ENCODE measurements at places on chromosomes 7 and 10. TPM values are rescaled to one million over a fixed set of nuclear protein-coding genes. Genes with fewer than 3 reads are reported as not detected.

The TRIM73 gene
- 0.39 TPM for total RNA-seq

The HOXA10 gene
- not detected for total RNA-seq

The LIPN gene
- not detected for total RNA-seq

The MCM10 gene
- 89.3 TPM for total RNA-seq

The KCP gene
- not detected for total RNA-seq

The MDFIC gene
- total RNA-seq, result 27.3 TPM

The NAT16 gene
- not detected for total RNA-seq

The BBIP1 gene
- total RNA-seq, result 32.9 TPM

The EPO gene
- not detected for total RNA-seq

DNA sequence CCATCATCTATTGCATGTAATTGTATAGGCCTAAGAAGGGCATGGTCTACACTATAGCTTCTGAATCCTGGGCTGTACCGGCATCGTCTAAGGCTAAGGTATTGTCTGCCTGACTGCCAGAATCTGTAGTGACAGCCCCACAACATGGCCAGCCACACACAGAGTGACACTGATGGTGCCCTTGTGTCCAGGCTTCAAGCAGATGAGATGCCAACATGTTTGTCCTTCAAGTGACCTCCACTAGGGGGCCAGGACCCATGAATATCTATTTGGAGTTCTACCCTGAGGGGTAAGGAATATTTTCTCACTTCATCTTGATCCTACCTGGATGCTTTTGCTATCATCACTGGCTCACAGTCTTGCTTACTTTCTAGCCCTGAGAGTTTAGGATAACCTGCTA is 1.5 kb downstream of the CYP3A7 start:
- DNase-seq, result peak; percentile 14

- DNase-seq, result peak; percentile 19
Observed at GRCh38 chr10:112634096-112634830, 187.2 kb downstream of the VTI1A start.

- no peak for DNase-seq
Observed at GRCh38 chr7:104943502-104944343, 70.3 kb upstream of the KMT2E start.

- no peak for DNase-seq
Observed at GRCh38 chr7:105924945-105925344, 38.1 kb upstream of the CDHR3 start.

DNA sequence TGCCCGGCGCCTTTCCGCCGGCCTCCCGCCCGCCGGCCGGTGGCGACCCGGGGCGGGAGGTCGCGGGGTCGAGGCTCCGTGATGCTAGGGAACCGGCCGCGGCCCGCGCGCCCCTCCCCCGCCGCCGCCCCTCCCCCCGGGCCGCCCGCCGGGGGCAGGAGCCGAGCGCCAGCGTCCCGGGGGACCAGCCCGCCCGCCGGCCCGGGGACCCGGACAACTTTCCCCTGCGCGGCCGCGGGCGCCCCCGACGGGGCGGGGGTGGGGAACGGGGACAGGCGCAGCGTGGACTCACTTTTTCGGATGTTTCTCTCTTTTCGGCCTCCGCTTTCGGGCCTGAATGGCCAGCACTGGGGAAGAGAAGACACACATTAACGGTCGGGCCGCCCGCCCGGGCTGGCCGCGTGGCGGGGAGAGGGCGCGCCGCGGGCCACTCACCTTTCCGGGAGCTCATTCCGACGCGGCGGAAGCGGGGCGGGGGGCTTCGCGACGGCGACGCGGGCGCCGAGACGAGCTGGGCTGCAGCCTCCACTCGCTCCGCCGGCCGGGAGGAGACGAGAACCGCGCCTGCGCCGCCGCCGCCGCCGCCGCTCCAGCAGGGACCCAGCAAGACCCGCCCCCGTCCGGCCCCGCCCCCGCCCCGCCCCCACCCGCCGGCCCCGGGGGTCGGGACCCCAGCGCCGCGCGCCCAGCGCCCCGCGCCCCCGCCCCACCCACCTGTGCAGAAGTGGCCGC is at the start of gene SRPK2:
SRPK2 (minus strand) TSS at position 566 of the 732 bp plus-strand sequence.
- DNase-seq, result peak; percentile 87

- no peak for DNase-seq
Observed at GRCh38 chr7:47302560-47302959, 279.4 kb downstream of the TNS3 start.

- DNase-seq, result no peak
Observed at GRCh38 chr7:35026150-35026549, 11.1 kb downstream of the DPY19L1 start.

- peak; percentile 45 for DNase-seq
Observed at GRCh38 chr7:12570534-12571461, at the start of gene SCIN. TSS of gene SCIN (plus strand) at chr7:12570720. CDS start at chr7:12570787, 67 bp downstream.

DNA sequence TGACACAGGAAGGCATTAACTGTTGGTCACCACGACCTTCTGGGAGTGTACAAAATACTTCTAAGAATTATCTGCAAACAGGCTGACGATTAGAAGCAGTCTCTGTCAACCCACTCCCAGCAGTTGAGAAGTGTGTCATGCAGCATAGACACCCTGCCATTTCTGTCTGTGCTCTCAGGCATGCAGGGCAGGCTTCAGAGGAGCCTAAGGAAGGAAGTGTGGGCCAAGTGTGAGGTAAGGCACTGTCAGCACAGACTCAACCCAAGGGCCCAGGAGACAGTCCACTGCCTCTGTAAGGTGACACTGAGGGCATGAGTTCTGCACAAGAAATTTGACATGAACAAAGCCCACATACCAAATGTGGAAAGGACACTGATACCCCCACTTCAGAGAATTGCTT is 109.0 kb upstream of the VIPR2 start:
- no peak for DNase-seq

DNA sequence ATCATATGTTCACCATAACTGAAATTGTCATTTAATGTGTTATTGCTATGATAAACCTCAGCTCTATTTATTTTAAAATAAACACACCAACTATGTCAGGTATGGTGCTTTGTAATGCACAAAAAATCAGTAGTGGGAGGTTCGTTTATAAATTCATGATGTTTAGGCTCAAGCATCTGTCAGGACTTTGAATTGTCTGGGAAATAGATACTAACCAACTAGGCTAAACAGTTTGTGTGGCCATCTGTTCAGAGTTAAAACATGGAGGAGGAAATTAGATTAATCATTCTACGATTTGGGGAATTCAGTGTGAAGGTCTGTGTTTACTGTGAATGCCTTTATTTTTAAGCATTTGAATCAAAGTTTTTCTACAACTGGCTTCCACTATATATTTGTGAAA is 212.6 kb upstream of the FZD8 start:
- no peak for DNase-seq

DNA sequence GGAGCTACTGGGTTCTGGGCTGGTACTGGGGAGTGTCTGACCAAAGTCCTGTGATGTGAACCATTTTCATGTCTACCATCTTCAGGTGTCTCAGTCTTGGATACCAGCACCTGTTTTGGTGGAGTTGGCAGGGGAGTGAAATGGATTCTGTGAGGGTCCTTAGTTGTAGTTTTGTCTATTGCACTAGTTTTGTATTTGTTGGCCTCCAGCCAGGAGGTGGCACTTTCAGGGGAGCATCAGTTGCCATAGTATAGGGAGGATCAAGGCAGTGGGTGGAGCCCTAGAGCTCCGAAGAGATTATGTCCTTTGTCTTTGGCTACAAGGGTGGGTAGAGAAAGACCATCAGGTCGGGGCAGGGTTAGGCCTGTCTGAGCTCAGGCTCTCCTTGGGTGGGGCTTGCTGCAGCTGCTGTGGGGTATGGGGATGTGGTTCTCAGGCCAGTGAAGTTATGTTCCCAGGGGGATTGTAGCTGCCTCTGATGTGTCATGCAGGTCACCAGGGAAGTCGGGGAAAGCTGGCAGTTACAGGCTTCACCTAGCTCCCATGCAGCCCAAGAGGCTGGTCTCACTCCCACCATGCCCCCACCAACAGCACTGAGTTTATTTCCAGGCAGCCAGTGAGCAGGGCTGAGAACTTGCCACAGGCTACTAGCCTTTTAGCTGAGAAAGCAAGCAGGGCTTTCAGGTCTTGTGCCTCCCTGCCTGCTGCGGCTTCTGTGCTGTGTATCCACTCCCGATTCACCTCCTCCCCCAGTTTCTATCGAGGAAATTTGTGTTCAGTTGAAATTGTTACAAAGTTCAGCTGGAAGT is 153.1 kb downstream of the ZNF365 start:
- no peak for DNase-seq

- no peak for DNase-seq
Observed at GRCh38 chr7:12031186-12031585, 179.9 kb upstream of the TMEM106B start.

GRCh38 chr10:1715821-1716220 is 21.5 kb downstream of the ADARB2 start:
- DNase-seq, result peak; percentile 48

- peak; percentile 77 for DNase-seq
Observed at GRCh38 chr10:97572214-97572989, at the start of gene ANKRD2. TSS of gene ANKRD2 (plus strand) at chr10:97572779. CDS start at chr10:97572789, 10 bp downstream.

GRCh38 chr10:108545921-108546320 is 1377.4 kb downstream of the XPNPEP1 start:
- no peak for DNase-seq

GRCh38 chr10:43925793-43926192 is 277.1 kb upstream of the ZNF32 start:
- no peak for DNase-seq

- no peak for DNase-seq
Observed at GRCh38 chr10:67250686-67251085, 324.9 kb downstream of the LRRTM3 start.

DNA sequence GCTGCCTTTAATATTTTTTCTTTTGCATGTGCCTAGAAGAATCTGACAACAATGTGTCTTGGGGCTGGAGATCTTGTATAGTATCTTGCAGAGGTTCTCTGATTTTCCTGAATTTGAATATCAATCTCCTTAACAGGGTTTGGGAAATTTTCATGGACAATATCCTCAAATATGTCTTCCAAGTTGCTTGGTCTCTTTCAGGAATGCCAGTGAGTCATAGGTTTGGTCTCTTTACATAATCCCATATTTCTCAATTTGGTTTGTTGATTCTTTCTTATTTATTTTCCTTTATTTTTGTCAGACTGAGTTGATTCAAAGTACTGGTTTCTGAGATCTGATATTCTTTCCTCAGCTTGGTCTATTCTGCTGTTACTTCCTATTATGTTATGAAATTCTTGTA is 208.7 kb upstream of the GLI3 start:
- DNase-seq, result no peak

DNA sequence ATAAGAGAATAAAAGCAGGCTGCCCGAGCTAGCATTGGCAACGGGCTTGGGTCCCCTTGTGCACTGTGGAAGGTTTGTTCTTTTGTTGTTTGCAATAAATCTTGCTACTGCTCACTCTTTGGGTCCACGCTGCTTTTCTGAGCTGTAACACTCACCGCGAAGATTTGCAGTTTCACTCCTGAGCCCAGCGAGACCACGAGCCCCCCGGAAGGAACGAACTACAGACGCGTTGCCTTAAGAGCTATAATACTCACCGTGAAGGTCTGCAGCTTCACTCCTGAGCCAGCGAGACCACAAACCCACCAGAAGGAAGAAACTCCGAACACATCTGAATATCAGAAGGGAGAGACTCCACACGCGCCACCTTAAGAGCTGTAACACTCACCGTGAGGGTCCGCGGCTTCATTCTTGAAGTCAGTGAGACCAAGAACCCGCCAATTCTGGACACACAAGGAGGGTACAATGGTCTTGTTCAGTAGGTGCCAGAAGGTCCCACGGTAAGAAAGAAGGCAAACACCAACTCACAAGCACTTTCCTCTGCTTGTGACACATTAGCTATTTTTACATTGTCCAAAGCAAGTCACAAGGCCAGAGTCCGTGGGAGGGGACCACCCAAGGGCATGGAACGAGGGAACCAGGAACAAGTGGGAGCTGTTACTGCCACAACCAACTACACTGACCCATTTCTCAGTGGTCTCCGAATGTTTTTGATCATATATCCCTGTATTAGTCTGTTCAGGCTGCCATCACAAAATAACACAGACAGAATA is 29.2 kb upstream of the CACUL1 start:
- no peak for DNase-seq

DNA sequence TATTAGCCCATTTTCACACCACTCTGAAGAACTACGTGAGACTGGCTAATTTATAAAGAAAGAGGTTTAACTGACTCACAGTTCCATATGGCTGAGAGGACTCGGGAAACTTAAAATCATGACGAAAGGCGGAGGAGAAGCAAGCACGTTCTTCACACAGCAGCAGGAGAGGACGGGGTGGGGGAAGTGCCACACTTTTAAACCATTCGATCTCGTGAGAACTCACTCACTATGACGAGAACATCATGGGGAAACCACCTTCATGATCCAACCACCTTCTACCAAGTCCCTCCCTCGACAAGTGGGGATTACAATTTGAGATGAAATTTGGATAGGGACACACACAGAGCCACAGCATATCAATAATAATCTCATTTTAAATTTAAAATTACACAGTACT is 80.2 kb downstream of the VWDE start:
- DNase-seq, result no peak

DNA sequence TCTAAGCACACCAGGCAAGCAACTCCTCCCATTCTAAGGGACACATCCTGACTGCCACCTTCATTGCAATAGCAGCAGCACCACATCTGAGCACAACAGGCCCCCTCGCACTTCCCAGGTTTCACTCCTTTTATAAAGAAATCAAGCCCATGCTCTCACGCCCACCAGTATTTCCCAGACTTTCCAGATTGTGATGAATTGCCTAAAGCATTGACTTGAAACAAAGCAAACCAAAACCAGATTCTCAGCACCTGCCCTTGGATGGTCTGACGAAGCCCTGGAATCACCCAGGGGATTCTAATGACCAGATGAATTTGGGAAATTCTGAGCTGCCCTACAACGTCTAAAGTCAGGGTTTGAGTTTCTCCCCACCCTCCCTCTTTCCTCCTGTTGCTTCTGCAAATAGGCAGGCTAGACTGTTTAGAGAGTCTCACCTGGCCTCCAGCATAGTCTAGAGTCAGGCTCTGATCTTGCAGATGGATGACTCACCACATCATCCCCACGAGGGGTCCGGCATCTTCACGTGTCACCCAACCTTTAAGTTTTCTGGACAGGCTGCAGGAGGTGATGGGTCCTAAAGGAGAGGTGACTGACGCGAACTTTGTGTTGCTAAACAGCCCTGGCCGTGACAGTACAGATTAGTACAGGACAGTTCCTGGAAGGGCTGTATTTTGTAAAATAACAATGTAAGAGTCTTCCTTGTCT is 198.0 kb downstream of the SKIDA1 start:
- DNase-seq, result no peak

GRCh38 chr7:94212160-94212559 is 182.5 kb upstream of the COL1A2 start:
- DNase-seq, result peak; percentile 31

- DNase-seq, result no peak
Observed at GRCh38 chr10:85319826-85320225, 991.4 kb downstream of the CCSER2 start.

Measured in A673 (cell line).